ENCODE measurements at places on chromosomes 2 and 18.
A peak's percentile ranks its signal among the peaks of the same experiment; 100 is the strongest.

GRCh38 chr18:77547757-77548156, 298.1 kb downstream of the GALR1 start:
- H3K4me1 ChIP-seq = no peaks in the 10 kb centered on the region
- no peak for DNase-seq
- no peaks in the 10 kb centered on the region for H3K36me3 ChIP-seq
- no peak overlapping the region for H3K27ac ChIP-seq

DNA sequence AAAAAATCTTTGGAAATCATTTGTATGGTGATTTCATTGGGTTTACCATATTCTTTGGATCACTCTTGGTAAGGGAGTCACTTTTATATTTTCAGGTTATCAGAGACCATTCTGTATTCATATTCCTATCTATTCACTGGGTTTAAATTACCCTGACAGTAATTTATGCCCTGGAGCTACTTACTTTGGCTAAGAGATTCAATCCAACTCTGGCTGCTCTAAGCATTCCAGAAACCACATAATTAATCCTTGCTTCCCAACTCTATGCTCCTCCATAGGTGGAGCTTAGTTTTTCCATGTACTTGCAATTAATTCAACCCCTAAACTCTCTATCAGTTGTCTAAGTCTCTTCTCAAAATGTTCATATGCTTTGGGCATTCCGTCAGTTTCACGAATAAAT, 336.3 kb downstream of the AGPS start:
- DNase-seq = no peak
- no peak overlapping the region for H3K27ac ChIP-seq
- peaks cover 48% of the 10 kb centered on the region for H3K27me3 ChIP-seq
- H3K4me1 ChIP-seq = no peaks in the 10 kb centered on the region

DNA sequence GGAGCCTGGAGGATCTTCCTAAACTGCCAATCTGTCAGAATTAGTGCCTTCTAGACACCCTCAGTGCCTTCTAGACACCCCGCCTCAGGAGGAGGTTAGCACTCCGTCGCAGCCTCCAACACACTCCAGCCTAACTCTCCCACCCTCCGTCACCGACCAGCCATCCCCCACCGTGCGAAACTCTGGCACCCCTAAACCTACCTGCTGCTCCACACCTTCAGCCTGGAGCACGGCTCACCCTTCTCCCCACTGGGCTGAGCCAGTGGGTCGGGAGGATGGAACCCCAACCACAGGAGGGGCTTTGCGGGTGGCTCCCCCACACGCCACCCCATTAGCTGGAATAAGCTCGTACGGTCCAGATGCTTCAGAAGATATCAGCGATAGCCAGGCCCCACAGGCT, 468.9 kb upstream of the HS6ST1 start:
- DNase-seq = peak; percentile 4
- peak overlapping the region; percentile 7 for H3K4me3 ChIP-seq
- H3K4me1 ChIP-seq = no peaks in the 10 kb centered on the region
- no peaks in the 10 kb centered on the region for H3K27me3 ChIP-seq
- H3K27ac ChIP-seq = no peak overlapping the region
- H3K36me3 ChIP-seq = peaks cover 5% of the 10 kb centered on the region

GRCh38 chr2:104049438-104049837, 804.5 kb upstream of the POU3F3 start:
- no peaks in the 10 kb centered on the region for H3K36me3 ChIP-seq
- no peaks in the 10 kb centered on the region for H3K4me1 ChIP-seq
- no peak overlapping the region for H3K27ac ChIP-seq
- no peak for DNase-seq
- no peak overlapping the region for H3K4me3 ChIP-seq

DNA sequence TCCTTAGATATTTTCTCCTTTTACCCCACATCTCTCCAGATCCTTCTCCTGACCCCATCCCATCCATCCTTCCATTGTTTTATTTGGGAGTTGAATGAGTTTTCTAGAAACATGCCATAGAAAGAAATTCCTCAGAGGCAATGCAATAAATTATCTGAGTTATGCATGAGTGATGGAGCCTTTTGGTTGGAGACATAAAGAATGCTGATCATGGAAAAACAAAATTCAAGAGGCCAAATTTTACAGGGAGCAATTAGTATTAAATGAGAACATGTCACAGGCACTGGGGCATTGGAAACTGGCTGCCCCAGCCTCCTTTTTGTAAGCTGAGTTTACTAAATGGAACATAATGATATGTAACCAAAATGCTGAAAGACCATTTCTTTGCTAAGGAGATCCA, 74.2 kb upstream of the LCLAT1 start:
- no peaks in the 10 kb centered on the region for H3K27me3 ChIP-seq
- no peak overlapping the region for H3K27ac ChIP-seq
- no peaks in the 10 kb centered on the region for H3K4me1 ChIP-seq
- H3K36me3 ChIP-seq = no peaks in the 10 kb centered on the region
- no peak overlapping the region for H3K4me3 ChIP-seq

GRCh38 chr18:36380173-36380827, 82.8 kb downstream of the FHOD3 start:
- no peaks in the 10 kb centered on the region for H3K4me1 ChIP-seq
- no peak overlapping the region for H3K27ac ChIP-seq
- no peak overlapping the region for H3K4me3 ChIP-seq
- no peaks in the 10 kb centered on the region for H3K27me3 ChIP-seq

DNA sequence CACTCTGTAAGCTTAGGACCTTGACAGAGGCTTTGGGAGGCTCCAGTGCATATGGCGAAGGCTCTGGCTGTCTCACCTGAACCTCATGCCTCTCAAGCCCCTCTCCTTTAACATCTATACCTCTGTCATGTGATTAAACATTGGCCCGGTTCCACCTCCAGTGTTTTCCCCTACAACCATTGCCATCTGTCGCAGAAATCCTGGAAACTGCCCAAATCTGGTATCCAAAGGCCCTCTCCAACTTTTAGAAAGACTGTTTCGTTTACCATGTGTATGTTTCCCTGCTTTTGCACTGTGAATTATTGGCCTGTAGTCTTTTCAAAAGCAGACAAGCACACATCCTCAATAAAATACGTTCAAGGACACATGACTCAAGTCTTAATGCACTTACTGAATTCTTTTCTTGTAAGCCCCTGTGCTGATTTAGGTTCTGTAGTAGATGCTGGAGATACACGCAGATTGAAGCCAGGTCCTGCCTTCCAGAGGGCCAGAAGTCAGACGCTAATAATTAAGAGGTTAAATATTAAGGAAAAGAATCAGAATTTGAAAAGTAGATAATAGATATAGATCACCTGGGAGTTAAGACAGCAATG, 386.4 kb upstream of the SLC14A2 start:
- H3K4me1 ChIP-seq = no peaks in the 10 kb centered on the region
- no peak overlapping the region for H3K27ac ChIP-seq
- no peaks in the 10 kb centered on the region for H3K36me3 ChIP-seq
- no peaks in the 10 kb centered on the region for H3K27me3 ChIP-seq
- no peak overlapping the region for H3K4me3 ChIP-seq

DNA sequence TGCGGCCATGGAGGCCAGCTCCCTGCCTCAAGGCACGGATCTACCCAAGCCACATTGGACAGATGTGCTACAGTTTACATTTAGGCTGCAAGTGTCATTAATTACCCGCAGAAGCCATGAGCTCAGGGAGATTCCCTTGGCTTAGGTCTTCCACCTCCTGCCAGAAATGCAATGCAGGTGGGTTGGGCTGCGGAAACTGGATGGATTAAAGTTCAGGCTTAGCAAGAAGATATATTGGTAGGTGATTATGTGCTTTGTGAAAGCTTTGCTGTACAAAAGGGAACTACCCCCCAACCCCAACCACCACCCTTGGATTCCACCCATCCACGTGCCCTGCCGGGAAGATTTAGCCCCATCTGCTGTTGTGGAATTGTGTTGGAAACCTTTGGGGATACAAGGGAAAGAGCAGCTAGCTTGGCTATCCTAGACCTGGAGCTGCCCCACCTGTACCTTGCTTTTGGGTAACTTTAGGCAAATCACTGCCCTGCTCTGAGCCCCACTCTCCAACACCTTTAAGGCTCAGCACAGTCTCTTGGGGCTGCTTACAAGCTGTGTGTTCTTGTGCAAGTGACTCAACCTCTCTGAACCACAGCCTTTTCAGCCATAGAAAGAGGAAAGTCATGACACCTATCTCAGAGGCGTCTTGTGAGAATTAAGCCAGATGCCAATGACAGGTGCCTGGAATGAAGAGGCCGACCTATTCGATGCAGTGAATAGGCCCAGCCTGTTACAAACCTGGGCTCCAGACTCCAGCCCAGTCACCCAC, 141.6 kb upstream of the GLI2 start:
- H3K27ac ChIP-seq = no peak overlapping the region
- H3K4me1 ChIP-seq = peaks cover 2% of the 10 kb centered on the region
- no peak for DNase-seq
- peaks cover 2% of the 10 kb centered on the region for H3K27me3 ChIP-seq
- H3K36me3 ChIP-seq = no peaks in the 10 kb centered on the region

- no peaks in the 10 kb centered on the region for H3K36me3 ChIP-seq
- H3K27ac ChIP-seq = no peak overlapping the region
- H3K27me3 ChIP-seq = no peaks in the 10 kb centered on the region
Observed at GRCh38 chr18:79819968-79820351, 22.2 kb downstream of the KCNG2 start.

GRCh38 chr2:100676346-100676745, 113.6 kb downstream of the PDCL3 start:
- no peaks in the 10 kb centered on the region for H3K36me3 ChIP-seq
- DNase-seq = no peak
- H3K4me1 ChIP-seq = no peaks in the 10 kb centered on the region
- H3K4me3 ChIP-seq = no peak overlapping the region
